ENCODE measurements at places on chromosomes 4 and X.

- DNase-seq: no peak
Measured at GRCh38 chr4:95129821-95130311, 372.1 kb downstream of the BMPR1B start.

DNA sequence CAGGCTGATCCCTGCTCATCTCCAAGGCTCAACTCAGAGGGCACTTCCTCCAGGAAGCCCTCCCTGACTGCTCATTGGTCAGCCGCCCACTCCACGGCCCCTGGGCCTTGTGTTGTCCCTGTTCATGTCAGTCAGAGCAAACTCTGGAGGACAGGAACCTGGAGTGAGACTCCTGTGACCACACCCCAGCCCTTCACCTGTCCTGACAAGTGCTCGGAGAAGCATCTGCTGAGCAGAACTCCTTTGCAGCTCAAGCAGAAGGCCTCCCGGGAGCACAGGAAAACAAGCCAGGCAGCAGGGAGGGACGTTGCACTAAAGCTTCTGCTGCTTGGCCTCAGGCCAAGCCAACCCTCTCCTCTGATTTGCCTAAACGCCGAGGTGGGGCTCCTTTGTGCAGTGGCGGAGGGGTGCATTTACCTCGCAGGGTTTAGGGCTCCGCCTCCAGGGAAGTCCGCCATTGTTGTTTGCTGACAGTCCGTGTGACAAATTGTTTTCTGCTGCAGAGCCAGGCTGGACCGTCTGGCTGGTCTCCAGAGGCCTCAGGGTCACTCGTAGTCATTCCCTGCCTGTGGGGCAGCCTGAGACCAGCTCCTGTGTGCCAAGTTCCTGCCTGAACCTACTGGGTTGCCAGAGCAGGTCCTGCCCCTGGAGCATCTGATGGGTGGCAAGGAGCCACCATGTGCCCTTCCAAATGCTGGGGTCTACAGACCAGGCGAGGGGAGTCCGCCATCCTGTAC, 61.8 kb downstream of the C4orf50 start:
- no peak for DNase-seq

DNA sequence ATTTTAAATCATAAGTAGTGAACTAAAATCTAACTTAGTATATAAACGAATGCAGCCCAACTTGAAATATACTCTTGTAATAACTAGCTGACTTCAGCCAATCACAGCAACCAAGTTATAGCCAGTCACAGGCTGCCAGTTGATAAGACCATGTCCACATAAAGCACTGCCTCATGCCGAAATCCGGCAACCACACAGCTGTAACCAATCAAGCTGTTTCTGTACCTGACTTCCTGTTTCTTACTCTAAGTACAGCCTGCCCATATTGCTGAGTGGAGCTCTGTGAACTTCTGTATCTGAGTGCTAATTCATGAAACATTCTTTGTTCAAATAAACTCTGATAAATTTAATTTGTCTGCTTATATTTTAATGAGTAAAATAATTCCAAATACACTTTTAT, 805.3 kb upstream of the EPHA5 start:
- DNase-seq: no peak

DNA sequence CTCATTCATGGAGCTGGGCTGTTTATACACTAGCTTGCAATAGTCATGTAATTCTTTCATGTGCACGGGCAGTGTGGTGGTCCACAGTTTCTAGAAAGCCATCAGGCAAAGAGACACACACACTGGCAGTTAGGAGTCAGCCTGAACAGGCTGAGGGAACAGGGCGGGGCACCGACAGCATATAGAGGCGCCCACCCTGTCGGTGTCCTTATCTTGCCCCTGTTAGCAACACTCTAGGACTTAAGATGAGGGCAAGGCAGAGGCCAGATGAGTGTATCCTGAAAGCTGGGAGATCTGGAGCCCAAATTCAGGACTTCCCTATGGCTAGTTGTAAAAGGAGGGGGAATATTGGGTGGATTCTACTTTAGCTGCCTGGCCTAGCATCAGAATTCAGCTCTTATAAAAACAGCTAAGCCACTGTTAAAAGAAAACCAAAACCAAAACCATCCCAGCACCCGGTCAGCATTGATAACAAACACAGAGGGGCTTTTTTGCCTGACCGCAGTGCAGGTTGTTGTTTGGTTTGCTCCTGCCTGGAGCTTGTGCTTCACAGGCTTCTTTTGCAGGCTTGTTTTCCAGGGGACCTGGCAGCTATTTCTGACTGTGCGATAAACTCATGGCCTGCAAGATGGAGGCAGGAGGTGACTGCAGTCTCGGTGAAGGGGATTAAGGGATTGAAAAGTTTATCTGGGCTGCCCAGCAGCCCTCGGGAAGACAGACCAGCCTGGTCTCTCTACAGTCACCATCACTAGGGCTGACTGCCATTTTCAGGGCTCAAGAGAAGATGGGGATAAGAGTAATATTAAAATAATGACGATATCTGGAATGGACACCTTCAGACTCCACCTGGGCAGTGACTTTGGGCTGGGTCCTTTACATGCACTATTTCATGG, 638.9 kb downstream of the MID1IP1 start:
- DNase-seq: peak; percentile 17

DNA sequence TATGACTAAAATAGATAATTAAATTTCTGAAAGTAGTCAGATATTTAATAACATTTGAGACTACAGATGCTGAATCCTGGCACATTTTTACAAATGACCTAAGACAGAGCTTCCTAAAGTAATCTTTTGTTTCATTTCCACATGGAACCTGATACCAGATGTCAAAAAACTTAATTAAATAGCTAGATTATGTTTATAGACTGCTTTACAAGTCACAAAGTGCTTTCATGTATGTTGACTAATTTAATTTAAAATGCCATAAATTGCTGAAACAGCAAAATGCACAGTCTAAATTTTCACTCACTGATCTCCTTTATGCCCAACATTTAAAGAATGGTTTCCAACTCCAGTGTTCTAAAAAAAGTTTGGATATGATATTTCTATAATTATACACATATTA, 299.1 kb upstream of the TBX22 start:
- DNase-seq: no peak

GRCh38 chr4:17033025-17033767, 134.8 kb upstream of the LDB2 start:
- DNase-seq: no peak

- no peak for DNase-seq
Measured at GRCh38 chr4:149164282-149164681, 651.4 kb downstream of the IQCM start.

DNA sequence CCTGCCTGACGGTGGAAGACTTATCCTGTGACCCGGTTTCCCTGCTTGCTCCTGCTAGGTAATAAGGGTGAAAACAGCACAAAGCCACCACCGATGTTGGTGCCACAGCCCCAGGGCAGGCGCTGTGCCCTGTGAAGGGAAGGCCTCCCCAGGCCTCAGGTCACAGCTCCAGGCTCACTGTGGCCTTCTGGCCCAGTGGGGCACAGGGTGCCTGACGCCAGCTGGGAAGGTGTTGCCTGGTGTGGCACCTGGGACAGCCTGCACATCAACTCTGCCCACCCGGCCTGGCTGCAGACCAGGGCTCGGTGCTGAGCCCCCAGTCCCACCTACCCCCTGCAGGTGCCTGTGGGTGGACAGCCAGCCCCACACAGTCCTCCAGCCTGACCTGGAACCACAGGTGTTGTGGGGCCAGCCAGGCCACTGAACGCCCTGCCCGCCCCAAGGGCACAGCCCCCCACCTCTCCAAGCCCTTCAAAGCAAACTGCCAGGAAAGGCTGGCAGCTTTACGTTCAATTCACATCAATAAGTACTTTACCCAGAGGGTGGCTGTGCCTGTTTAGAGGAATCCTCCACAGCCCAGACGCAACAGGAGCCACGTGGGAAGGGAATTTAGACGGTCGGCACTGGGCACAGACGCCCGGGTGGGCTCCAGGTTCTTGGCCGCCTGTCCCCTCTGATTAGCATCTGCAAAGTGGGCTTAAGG, 54.3 kb downstream of the ZFYVE28 start:
- DNase-seq: no peak

- no peak for DNase-seq
Measured at GRCh38 chrX:10047631-10048030, 80.5 kb downstream of the CLDN34 start.

GRCh38 chr4:142840516-142841123, 5.5 kb downstream of the INPP4B start:
- no peak for DNase-seq

GRCh38 chr4:100880011-100880410, 362.2 kb upstream of the EMCN start:
- no peak for DNase-seq

DNA sequence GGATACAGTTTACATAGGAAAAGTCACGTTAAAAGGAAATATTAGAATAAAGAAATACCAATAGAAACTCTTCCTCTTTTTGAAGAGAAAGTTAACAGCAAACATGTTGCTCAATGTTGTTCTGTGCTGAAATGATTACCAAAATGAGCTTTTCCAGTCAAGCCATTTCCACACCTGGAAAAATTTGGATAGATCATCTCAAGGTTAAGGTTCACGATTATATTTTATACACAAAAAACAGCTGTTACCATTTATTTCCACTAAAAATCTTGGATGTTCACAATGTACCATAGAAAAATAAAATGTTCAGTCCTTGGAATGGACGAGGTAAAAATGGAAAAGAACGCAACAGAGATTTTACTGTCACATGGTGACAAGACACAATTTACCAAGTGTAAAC, 218.7 kb downstream of the SCFD2 start:
- DNase-seq: no peak

- DNase-seq: no peak
Measured at GRCh38 chr4:165756836-165757235, 116.2 kb upstream of the TLL1 start.

- no peak for DNase-seq
Measured at GRCh38 chr4:141647966-141648365, 11.6 kb downstream of the IL15 start.

GRCh38 chrX:49930039-49930438, 7.6 kb downstream of the CLCN5 start:
- no peak for DNase-seq

- no peak for DNase-seq
Measured at GRCh38 chr4:159736411-159736810, 633.5 kb downstream of the RAPGEF2 start.
